A549 treated with Hydrocortisone at 1 μM for 4 hours (cell line): ENCODE measurements at places on chromosomes 1 and 21. TPM values are rescaled to one million over a fixed set of nuclear protein-coding genes. Genes with fewer than 3 reads are reported as not detected.

NR1I3 gene
- not detected in 5 replicates for total RNA-seq

DDR2 gene
- total RNA-seq: 0.17 to 0.51 TPM (median 0.46 TPM) in 5 replicates

OLFML3 gene
- total RNA-seq: 3.8 to 4.3 TPM (median 4.0 TPM) in 5 replicates

NAV1 gene
- total RNA-seq: 3.8 to 8.4 TPM (median 7.1 TPM) in 5 replicates

GART gene
- 54.8 to 76.6 TPM (median 60.9 TPM) in 5 replicates for total RNA-seq

RNU1-3 gene
- total RNA-seq: 6.1 to 30.4 TPM (median 9.0 TPM) in 3 of 5 replicates, not detected in the others

RORC gene
- total RNA-seq: 0.05 to 0.13 TPM (median 0.08 TPM) in 4 of 5 replicates, not detected in the other

LORICRIN gene
- not detected in 5 replicates for total RNA-seq

FOXO6 gene
- total RNA-seq: 0.46 to 1.1 TPM (median 0.82 TPM) in 5 replicates

RCSD1 gene
- 0.06 to 0.21 TPM (median 0.06 TPM) in 3 of 5 replicates, not detected in the others for total RNA-seq

TRAF5 gene
- 6.7 to 9.0 TPM (median 7.3 TPM) in 5 replicates for total RNA-seq

PLPP3 gene
- total RNA-seq: 24.6 to 31.4 TPM (median 27.6 TPM) in 5 replicates

PGBD5 gene
- total RNA-seq: 0.31 to 0.48 TPM (median 0.44 TPM) in 5 replicates

TMEM51 gene
- 27.4 to 30.8 TPM (median 29.9 TPM) in 5 replicates for total RNA-seq

OR14K1 gene
- not detected in 5 replicates for total RNA-seq

KRTAP19-7 gene
- total RNA-seq: not detected in 5 replicates

VSIG8 gene
- total RNA-seq: 0.08 to 0.15 TPM in 2 of 5 replicates, not detected in the others

CELA2B gene
- total RNA-seq: 0.14 TPM in 1 of 5 replicates, not detected in the others

SEC16B gene
- 0.55 to 0.93 TPM (median 0.83 TPM) in 5 replicates for total RNA-seq
